ENCODE measurements at places on chromosomes 3 and 15.
A peak's percentile ranks its signal among the peaks of the same experiment; 100 is the strongest.

- DNase-seq = no peak
These were observed 81.9 kb upstream of the SLCO2A1 start for GRCh38 chr3:134111616-134112015.

DNA sequence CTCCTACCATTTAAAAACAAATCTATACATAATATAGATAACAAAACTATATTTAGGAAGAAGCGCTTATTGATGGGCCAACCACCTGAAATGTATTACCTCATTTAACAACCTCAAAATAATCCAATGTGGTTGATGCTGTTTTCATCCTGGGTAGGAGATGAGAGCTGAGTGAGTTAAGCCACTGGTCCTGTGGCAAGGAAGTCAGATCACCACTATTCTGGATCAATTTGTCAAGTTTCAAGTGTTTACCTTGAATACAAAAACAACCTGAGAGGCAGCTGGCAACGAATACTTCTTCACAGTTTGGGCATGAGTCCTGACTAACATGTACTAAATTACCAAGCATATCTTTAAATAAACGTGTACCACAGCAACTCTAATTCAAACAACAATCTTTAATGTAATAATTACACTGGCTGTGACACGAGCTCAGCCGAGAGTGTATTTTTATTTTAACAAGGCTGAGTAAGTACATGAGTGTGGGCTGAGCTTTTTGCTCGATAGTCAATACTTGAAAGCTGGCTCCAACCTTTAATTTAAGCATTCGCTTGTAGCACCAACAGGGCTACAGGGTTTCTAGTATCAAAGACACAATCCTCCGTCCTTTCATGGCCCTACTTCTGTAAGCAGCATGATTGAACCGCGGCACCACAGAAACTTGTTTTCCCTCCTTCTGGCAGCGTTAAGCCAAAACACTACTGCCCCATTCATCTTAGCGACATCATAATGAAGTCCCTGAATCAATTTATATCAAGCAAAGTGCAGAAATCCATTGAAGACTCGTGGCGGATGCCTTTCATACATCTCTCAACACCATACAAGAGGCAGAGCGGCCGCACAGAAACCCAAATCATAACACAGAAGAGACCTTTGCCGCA lies 93.8 kb upstream of the ICE2 start:
- DNase-seq = no peak

GRCh38 chr3:147458995-147459704 lies 50.0 kb downstream of the ZIC1 start:
- no peak for DNase-seq

- DNase-seq = no peak
These were observed 41.2 kb downstream of the SNRK start for GRCh38 chr3:43327582-43327979.

DNA sequence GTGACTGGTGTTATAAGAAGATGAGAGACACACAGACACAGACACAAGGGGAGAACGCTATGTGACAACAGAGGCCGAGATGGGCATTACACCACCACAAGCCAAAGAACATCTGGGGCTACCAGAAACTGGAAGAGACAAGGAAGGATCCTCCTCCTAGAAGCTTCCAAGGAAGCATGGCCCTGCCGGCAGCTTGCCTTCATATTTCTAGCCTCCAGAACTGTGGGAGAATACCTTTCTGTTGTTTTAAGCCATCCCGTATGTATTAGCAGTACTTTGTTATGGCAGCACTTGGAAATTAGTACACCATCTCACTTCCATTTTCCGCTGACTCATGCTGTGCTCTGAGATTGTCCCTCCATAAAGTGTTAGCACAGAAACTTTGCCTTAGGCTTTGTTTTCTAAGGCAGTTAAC lies 38.7 kb upstream of the CA12 start:
- DNase-seq = no peak

GRCh38 chr3:174812172-174812862 lies 46.8 kb upstream of the NAALADL2 start:
- DNase-seq = no peak

DNA sequence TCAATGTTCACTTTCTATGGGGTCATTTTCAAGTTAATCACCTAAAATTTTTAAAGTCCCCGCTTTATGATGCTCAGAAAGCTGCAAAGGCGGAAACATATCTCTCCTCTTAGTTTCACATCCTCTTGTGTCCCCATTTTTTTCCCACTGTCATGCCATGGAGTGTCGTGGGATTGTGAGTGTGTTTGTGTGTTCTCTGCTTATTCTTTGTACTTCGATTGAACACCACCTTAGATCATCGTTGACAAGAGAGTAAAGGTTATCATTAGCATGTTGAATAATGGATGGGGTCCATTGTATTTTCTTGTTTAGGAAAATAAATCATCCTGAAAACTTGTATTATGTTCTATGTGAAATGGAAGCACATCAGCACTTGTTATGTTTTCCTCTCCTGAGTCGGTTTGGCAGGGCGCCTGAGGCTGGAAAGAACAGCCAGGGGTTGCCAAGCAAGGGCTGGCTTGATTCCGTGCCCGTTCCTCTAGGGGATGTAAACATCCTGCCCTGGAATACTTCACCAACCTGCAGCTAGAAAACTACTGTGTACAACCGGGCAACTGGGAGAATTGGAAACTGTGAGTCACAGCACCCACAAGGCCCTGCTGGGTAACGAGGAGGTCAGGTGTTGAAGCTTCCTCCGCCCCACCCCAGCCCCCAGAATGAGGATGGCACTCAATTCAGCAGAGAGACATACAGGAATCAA lies 67.2 kb downstream of the EIF4E3 start:
- DNase-seq = peak; percentile 77
